ENCODE measurements at places on chromosomes 7 and 10.
A peak's percentile ranks its signal among the peaks of the same experiment; 100 is the strongest.

- H3K27ac ChIP-seq = no peak overlapping the region
- no peak overlapping the region for H3K4me3 ChIP-seq
- no peaks in the 10 kb centered on the region for H3K27me3 ChIP-seq
- no peak for DNase-seq
- H3K4me1 ChIP-seq = no peaks in the 10 kb centered on the region
- no peaks in the 10 kb centered on the region for H3K36me3 ChIP-seq
Observed at GRCh38 chr7:16816824-16817223, 12.0 kb upstream of the AGR2 start.

- H3K4me1 ChIP-seq = no peaks in the 10 kb centered on the region
- peaks cover 92% of the 10 kb centered on the region for H3K36me3 ChIP-seq
Observed at GRCh38 chr10:67912331-67912946, 28.0 kb downstream of the SIRT1 start.

DNA sequence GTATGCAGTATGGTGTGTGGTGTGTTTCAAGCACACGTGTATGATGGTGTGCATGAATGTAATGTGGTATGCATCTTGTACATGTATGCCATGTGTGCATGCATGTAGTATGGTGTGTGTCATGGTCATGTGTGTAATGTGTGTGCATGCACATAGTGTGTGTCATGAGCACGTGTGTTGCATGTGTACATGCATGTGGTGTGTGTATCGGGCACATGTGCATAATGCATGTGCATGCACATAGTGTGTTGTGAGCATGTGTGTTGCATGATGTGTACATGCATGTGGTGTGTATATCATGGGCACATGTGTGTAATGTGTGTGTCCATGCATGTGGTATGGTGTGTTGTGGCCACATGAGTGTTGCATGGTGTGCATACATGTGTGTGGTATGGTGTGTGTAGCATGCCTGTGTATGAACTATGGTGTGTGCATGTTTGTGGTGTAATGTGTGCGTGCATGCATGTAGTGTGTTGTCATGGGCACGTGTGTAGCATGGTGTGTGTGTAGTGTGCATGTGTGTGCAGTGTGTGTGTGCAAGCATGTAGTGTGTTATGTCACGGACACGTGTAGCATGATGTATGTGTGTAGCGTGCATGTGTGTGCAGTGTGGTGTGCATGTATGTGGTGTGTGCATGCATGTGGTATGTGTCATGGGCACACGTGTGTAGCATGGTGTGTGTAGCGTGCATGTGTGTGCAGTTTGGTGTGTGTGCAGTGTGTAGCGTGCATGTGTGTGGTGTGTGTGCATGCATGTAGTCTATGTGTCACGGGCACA lies 17.6 kb downstream of the KNDC1 start:
- no peaks in the 10 kb centered on the region for H3K36me3 ChIP-seq
- H3K27ac ChIP-seq = no peak overlapping the region
- DNase-seq = no peak
- peaks cover 21% of the 10 kb centered on the region for H3K27me3 ChIP-seq

DNA sequence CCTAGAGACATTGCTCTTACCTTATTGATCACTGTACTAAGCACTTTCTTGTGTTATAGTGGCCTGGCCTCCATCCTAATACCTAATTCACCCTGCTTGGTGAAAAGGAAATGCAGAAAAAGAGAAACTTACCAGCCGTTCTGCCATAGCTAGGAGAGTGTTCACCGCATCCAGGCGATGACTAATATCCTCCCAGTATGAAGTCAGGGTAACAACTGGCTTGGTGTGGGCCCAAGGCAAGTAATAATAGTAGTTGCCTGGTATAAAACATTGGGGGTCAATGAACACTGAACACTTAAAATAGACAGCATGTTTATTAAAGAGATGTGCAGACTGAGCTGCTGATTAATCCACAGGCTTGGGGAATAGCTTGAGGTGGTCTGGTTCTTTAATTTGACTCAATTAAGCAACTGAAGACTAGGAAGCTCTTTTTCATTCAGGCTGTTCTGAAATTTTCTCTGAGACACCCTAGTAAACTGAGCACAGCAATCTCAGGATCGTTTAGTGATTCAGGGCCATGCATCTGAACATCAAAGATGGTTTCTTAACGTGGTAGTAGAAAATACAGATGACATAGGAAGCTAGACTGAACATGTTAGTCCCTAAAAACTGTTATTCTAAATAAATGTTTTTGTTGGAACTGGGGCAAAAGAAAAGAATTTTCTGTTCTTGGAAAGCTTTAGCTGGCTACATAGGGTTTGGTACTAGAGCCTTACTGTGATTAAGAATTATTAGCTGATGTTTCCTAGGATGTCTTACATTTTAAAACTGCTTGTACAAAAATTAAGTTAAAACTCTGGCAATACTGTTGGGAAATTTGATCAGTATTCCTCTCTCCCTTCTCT lies 102.2 kb downstream of the MYOF start:
- peaks cover 24% of the 10 kb centered on the region for H3K4me1 ChIP-seq
- H3K27ac ChIP-seq = no peak overlapping the region
- H3K36me3 ChIP-seq = peaks cover 46% of the 10 kb centered on the region
- no peaks in the 10 kb centered on the region for H3K27me3 ChIP-seq
- no peak for DNase-seq
- H3K4me3 ChIP-seq = no peak overlapping the region

DNA sequence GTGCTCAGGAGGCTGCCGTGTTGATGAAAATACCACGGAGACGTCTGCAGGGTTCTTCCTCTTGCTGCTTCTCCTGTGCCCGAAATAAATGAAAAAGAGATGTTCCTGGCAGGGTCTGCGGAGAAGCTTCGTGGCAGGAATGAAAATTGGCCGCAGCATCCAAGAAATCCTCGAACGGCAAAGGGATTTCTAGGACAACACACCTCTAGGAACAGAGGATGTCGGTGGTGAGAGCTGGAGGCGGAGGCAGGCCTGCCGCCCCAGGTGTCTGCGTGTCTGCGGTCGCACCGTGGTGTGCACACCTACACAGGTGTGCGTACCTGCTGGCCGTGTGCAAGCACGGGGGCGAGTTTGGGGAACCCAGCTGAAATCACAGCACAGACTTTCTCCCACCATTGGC lies 43.4 kb downstream of the TMEM130 start:
- no peak overlapping the region for H3K27ac ChIP-seq
- DNase-seq = no peak
- no peaks in the 10 kb centered on the region for H3K36me3 ChIP-seq
- H3K27me3 ChIP-seq = peaks cover 5% of the 10 kb centered on the region
- peaks cover 12% of the 10 kb centered on the region for H3K4me1 ChIP-seq
- no peak overlapping the region for H3K4me3 ChIP-seq

- H3K4me1 ChIP-seq = no peaks in the 10 kb centered on the region
- H3K27ac ChIP-seq = no peak overlapping the region
- no peaks in the 10 kb centered on the region for H3K27me3 ChIP-seq
- H3K4me3 ChIP-seq = no peak overlapping the region
- H3K36me3 ChIP-seq = no peaks in the 10 kb centered on the region
Observed at GRCh38 chr10:19491166-19491565, 325.1 kb upstream of the PLXDC2 start.

DNA sequence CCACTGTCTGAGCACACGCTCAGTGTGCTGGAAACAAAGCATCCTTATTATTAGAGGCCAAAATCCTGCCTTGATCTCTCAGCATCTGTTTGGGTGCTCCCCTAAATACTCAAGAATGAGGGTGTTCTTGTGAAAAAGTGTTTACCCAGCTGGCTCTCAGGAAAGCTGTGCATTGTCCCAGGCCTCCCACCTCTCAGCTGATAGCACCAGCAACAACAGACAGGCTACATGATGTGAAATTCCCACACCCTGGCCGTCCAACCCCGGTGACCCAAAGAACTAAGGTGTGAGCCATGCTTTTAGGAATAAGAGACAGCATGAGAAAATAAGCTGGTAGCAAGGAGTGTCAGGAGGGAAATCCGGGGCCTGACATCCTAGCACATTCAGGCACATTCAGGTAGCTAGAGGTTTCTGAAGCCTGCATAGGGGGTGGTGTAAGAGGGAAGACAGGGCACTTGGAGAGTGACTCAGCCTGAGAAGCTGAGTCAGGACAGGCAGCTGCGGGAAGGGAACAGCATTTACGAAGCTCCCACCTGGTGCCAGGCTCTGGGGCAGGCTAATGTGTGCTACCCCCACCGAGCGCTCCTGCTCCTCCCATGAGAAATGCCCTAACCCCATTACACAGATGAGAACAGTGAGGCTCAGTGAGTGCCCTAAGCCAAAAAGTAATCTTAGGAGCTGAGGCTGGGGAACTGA lies 205.6 kb downstream of the GRID1 start:
- peak; percentile 18 for DNase-seq
- H3K27ac ChIP-seq = no peak overlapping the region
- no peaks in the 10 kb centered on the region for H3K27me3 ChIP-seq

DNA sequence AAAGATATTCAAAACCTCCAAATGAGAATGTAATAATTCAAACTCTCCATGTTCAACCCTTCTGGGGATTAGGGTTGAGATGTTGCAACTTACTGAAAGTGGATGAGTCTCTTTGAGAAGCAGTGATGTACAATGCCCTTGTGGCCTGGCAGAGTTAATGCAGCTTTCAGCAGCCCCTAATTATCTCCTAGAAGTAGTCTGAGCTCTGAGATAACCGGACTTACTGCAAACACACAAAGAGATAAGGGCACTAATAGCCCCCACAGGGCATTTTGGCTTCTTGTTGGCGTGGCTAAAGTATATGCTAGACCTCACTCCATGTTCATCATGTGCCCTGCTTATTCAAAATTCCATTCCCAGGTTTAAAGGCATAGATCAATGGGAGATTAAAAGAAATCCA lies 404.7 kb downstream of the NEBL start:
- H3K4me3 ChIP-seq = no peak overlapping the region
- no peaks in the 10 kb centered on the region for H3K4me1 ChIP-seq
- H3K36me3 ChIP-seq = no peaks in the 10 kb centered on the region

DNA sequence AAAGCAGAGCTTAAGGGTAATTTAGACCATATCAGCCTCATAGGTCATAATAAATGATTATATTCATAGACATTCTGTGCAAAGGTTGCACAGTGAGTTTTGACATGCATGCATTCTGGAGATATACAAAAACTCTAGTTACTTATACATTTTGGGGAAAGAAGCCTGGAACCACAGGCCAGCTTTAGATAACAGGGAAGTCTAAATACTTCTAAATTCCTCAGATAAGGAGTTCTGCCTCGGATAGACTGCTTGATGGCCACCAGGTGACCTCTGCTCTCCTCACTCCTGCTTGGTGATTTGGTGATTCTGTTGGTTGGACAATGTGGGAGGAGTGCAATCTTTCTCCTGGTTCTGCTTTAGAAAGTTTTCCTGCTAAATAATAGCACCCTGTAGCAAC lies 77.9 kb downstream of the SGMS1 start:
- H3K4me1 ChIP-seq = peaks cover 40% of the 10 kb centered on the region
- H3K36me3 ChIP-seq = no peaks in the 10 kb centered on the region
- no peak overlapping the region for H3K4me3 ChIP-seq
- H3K27me3 ChIP-seq = no peaks in the 10 kb centered on the region
- DNase-seq = no peak
- H3K27ac ChIP-seq = no peak overlapping the region

DNA sequence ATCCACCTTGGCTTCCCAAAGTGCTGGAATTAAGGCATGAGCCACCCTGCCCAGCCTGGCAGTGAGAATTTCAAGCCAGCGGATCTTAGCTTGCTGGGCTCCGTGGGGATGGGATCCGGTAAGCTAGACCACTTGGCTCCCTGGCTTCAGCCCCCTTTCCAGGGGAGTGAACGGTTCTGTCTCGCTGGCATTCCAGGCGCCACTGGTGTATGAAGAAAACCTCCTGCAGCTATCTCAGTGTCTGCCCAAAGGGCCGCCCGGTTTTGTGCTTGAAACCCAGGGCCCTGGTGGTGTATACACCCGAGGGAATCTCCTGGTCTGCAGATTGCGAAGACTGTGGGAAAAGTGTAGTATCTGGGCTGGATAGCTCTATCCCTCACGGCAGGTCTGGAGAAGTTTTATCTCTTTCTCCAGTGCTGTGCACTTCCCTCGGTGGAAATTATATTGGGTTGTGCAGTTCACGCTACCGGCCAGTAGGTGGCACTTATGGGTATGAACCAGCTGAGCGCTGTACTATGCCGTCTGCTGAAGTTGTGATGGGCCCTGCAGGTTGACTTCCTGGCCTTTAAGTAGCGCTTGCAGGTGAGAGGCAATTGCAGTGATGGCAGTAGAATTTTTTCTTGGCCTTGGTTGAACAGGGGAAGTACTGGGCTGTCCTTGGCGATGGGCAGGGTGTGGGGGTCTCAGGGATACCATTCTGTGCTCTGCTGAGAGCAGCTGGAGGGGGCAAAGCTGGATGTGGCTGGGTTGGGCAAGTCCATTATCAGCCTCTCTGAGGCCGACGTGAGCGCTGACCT lies 138.0 kb upstream of the MTPN start:
- H3K36me3 ChIP-seq = no peaks in the 10 kb centered on the region
- DNase-seq = no peak
- no peaks in the 10 kb centered on the region for H3K4me1 ChIP-seq
- no peak overlapping the region for H3K4me3 ChIP-seq
- no peak overlapping the region for H3K27ac ChIP-seq

DNA sequence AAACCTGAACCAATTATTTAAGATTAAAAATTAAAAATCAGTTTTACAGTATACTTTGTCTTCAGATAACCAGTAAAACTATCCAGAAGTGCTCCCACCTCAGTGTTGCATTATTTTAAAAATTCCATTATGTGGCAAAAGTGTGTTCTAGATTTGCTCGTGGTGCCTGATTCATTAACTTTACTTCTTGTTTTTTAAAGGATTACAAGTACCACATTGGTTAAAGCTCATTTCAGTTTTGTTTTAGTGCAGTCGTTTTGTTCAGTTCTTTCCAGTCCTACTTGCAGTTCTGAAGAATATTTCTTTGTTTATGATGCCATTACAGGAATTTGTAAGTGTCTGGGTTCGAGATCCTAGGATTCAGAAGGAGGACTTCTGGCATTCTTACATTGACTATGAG lies 69.0 kb downstream of the SNX10 start:
- H3K4me1 ChIP-seq = peaks cover 4% of the 10 kb centered on the region
- no peak overlapping the region for H3K4me3 ChIP-seq
- DNase-seq = no peak
- H3K27ac ChIP-seq = no peak overlapping the region

DNA sequence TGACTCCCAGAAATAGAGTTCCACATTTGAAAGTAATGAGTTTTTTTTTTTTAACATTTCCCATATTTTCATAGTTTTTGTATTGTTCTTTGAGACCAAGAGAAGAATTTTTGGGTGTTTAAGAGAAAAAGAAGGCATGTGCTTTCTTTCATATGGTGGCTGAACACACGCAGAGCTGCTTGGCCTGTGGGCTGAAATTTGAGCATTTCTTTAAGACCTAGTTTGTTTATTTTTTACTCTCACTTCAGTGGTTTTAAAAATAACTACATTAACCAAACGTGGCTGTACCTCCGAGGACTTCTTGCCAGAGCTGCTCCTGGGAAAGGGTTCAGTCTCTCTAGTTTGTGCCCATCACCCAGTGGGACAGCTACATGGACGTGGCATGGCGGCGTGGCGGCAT lies 58.3 kb downstream of the INPP5A start:
- peaks cover 21% of the 10 kb centered on the region for H3K4me1 ChIP-seq
- H3K4me3 ChIP-seq = no peak overlapping the region
- DNase-seq = no peak
- no peak overlapping the region for H3K27ac ChIP-seq
- no peaks in the 10 kb centered on the region for H3K27me3 ChIP-seq
